ENCODE measurements at places on chromosomes 3 and 15.

DNA sequence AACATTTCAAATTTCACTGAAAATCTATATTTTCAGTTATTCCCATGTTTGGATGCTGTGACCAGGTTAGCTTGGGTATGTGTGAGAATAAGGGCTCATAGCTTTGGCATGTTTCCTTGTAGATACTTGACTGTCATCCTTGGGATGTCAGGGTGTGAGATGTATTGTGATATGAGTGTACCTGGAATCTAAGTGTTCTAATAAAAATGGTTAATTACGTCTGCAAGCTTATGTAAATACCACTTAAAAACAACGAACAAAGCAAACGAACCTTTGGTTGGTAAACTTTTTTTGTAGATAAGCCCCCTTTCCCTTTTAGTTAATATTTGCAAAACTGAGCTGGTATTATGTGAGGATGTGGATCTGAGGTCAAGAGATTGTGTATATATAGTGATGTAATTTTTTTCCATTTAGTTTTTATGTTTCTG lies 63.5 kb downstream of the FNDC3B start:
- DNase-seq: no peak

GRCh38 chr15:73901126-73901810 lies 25.0 kb upstream of the LOXL1 start:
- DNase-seq: no peak

DNA sequence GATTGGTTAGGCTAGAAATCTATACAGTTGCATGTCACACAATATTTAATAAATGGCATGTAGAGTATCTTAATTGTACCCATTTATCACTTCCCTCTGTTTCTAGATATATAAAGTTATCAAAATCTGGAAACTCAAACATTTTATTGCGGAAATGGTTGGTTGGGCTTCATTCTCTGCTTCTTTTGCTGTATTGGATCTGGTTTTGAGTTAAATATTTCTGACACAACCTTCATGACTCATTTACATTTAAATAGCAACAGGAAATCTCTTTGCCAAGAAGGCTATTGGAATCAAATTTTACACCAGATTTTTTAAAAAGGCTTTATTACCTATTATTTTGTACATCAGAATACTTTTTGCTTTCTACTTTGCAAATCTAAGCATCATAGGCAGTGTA lies 153.8 kb downstream of the EBLN2 start:
- DNase-seq: no peak

- no peak for DNase-seq
Measured at GRCh38 chr15:50751394-50751793, 14.1 kb downstream of the SPPL2A start.

DNA sequence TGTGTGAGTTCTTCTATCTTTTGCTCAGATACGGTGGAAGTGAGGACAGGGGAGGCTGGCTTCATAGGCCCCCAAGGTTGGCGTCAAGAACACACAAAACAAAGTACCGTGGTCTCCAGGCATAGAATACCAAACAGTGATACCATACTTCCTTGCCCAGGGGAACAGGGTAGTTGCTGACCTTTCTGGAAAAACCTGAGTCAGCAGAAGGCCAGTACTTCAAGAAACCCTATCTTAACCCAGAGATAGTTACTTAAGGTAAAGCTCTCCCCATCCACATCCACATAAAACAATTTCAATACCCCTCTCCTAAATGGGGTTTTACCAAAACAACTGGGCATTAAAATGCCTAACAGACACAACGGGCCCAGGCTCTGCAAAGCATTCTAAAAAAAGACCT lies 29.6 kb upstream of the RPS17 start:
- no peak for DNase-seq

DNA sequence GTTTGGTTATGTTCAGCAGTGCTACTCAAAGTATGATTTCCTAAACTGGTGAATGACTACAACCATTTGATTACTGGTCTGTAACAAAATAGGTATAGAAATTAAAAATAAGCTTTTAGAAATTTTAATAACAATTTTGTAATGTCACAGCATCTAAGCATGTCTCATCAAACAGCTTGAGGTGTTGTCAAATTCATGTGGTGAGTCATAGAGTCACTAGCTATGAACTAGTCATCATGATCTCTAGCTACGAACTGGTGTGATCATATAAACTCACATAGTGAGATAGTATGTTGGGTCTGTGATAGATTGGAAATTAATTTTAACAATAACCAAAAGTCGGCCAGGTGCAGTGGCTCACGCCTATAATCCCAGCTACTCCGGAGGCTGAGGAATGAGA lies 213.9 kb upstream of the RBMS3 start:
- DNase-seq: no peak

GRCh38 chr3:154345422-154346122 lies 21.3 kb upstream of the DHX36 start:
- no peak for DNase-seq

DNA sequence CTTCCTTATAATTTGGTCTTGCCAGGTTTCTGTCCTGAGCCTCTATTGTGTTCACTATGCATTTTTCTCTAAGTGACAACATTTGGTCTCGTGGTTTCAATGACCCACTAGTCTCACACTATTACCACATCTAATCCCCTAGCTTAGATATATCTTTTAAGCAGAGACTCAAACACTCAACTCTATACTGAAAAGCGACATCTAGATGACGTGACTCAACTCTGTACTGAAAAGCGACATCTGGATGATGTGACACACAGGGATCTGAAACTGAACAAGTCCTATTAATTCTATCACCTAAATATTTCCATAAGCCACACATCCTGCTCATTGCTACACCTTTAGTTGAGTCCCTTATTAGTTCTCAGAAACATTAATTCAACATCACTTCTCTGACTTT lies 141.7 kb upstream of the MBNL1 start:
- no peak for DNase-seq

DNA sequence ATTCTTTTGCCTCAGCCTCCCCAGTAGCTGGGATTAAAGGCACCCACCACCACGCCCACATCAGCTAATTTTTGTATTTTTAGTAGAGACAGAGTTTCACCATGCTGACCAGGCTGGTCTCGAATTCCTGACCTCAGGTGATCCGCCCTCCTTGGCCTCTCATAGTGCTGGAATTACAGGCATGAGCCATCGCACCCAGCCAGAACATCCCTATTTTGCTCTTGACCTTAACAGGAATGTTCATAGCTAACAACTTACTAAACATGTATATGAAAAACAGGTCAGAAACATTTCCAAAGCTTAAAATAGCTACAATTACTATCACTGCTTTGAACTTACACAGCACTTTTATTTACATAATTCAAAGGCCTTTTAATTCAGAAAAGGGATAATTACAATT lies 33.7 kb downstream of the UQCC5 start:
- DNase-seq: no peak
